ENCODE measurements at places on chromosomes 3 and 15.
A peak's percentile ranks its signal among the peaks of the same experiment; 100 is the strongest.

DNA sequence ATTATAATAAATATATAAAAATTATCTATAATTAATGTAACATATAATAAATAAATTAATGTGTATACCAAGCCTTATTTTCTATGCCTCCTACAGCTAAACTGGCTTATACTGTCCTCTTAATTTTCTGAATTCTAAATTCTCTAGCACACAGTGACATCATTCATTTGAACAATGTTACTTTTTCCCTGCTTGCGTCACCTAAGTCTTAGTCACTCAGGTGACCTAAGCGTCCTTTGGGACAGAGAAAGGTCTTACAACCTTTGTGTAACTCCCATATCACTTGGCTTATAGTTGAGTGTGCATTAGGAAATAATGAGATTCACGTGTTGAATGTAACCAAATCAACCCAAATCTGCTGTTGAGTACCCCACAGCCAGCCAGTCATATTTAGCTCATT lies 48.5 kb upstream of the KCNMB2 start:
- DNase-seq: no peak

DNA sequence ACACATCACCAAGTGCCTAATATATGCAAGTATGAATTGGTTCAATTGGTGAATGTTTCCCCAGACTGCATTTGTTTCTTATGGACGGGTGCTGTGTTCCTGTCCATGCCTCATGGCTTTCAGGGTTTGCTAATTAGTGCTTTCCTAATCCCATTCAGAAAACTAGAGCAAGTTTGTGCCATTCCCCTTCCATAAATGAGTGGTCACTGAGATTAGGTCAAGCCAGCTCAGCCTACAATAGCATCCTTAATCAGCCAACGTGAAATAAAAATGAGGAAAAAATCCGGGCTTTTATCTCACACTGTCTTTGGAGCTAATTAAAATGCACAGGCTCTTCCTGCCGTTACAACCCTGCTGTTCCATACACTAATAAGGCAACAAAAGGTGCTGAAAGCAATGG lies 788.8 kb downstream of the ROBO1 start:
- DNase-seq: no peak

GRCh38 chr15:75335313-75335704 lies 554 bp upstream of the COMMD4 start:
- DNase-seq: no peak

DNA sequence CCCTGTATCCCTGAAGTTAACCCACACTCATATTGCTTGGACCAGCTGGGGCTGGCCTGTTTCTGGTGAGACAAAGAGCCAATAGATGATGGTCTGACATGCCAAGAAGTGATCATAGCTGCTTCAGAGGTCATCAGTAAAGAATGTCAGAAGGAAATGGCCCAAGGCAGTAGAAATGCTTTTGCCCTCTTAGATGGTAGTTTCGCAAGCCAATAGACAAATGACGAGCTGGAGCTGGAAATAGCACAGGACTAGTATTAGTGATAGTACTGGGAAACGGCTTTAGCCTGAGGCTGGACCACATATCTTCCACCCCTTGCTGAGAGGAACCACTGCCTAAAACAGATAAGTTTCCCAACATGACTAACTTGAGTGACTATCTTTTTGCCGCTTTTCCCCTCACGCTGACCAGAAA lies 176.1 kb upstream of the THBS1 start:
- DNase-seq: no peak

- DNase-seq: no peak
These were observed 18.7 kb upstream of the TMEM41A start for GRCh38 chr3:185517387-185518130.

DNA sequence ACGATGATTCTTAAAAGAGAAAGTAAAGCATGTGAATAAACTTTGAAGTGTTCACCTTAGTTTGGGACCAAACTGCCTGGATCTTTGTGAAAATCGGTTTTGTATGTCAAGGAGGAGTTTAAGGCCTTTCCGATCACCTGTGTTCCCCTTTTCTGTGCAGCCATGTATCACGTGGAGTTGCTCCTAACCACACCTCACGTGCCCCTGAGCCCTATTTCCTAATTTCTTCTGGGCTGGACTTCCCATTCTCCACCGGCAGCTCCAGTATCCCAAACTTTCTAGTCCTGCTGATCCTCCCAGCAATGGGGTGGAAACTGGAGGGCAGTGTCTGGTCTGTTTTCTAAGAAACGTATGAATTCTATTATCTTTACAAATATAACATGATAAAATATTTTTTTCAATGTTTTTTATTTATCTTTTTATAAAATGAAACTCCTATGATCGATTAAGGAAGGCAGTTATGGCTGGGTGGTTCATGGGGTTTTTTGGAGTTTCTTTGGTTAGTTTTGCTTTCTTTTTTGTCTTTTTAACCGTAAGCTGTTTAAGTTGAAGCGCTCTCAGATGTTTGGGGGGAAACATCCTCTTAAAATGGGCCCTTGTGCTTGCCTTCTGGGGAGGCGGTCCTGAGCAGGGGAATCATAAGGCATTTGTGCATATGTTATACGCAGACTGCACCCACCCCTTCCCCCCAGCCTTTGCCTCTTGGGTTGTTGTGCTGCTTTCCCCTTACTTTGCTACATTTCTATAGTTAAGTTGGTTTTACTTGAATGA lies 43.6 kb upstream of the WWTR1 start:
- DNase-seq: peak; percentile 71

DNA sequence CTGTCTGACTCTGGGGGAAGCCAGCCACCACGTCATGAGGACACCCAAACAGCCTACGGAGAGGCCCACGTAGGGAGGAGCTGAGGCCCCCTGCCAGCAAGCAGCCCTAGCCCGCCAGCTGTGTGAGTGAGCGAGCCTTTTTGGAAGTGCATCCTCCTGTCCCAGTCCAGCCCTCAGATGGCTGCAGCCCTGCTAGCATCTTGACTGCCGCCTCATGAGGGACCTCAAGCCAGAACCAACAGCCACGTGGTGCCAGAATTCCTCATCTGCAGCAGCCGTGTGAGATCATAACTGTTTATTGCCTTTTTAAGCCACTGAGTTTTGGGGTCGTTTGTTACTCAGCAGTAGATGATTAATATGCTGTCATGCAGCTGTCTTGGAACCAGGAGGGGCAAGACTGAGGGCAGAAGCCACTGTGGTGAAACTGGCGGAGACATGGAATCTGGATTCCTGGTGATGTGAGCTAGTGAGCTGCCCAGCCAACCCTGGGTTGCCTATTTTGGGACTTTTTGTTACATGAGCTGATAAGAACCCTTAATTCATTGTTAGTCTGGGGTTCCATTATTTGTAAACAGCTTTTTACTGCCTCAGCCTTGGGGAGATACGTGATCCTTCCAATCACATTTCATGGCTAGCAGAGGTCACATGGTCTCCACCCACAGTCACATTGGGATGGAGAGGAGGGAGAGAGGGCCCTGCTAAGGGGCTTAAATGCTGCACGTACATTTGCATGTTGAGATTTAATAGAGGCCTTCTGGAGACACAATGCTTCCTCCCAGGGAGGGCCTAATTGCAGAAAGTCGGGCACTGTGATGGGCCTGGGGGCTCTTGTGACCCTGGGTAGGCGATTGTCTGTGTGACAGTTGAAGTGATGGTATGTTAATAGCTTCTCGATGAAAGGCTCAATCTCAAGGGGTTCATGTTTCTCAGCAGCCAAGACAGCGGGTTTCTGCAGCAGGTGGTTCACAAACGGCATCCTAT lies 73.8 kb downstream of the RPLP1 start:
- DNase-seq: no peak

DNA sequence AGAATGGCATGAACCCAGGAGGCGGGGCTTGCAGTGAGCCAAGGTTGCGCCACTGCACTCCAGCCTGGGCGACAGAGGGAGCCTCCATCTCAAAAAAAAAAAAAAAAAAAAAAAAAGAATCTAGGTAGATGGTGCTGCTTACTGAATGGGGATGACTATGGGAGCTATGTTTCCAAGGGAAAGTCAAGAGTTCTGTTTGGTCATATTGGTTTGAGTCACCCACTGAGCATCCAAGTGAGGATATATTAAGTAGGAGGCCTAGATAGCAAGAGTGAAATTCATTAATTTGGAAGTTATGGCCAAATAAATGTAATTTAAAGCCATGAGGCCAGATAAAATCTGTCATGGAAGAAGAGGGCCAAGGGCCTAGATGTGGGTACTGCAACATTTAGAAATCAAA lies 9.0 kb upstream of the UACA start:
- no peak for DNase-seq

- DNase-seq: no peak
These were observed 40.8 kb downstream of the SMAD3 start for GRCh38 chr15:67105991-67106763.

- DNase-seq: no peak
These were observed 596.6 kb downstream of the GBE1 start for GRCh38 chr3:81164806-81165205.

DNA sequence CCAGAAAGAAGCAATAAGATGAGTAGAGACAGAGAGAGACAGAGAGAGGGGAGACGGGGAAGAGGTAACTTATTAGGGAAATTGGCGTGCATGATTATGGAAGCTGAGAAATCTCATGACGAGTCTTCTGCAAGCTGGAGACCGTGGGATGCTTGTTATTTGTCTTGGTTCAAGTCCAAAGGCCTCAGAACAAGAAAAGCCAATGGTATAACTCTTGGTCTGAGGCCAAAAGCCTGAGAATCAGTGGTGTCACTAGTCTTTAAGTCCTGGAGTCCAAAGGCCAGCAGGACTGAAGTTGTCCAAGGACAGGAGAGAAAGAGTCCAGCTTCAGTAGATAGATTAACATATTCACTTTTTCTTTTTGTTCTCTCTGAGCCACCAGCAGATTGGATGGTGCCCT lies 613.6 kb downstream of the CADM2 start:
- no peak for DNase-seq

DNA sequence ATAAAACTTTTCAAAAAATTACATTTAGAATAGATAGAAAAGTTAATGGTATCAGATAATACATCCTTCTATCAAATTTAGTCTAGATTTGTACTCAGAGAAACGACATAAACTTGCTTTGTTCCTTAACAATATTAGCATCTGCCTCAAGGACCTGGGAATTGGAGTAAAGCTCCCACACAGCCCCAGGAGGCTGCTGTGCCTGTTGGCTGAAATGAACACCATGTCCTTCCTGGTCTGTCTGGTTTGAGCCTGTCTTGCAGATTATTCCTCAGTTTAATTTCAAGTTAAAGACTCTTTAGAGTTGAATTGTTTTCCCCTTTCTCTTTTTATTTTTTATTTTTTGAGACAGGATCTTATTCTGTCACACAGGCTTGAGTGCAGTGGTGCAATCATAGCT lies 19.4 kb downstream of the GNB5 start:
- DNase-seq: no peak

- no peak for DNase-seq
These were observed 2.6 kb upstream of the UBE2Q2 start for GRCh38 chr15:75840659-75841058.

DNA sequence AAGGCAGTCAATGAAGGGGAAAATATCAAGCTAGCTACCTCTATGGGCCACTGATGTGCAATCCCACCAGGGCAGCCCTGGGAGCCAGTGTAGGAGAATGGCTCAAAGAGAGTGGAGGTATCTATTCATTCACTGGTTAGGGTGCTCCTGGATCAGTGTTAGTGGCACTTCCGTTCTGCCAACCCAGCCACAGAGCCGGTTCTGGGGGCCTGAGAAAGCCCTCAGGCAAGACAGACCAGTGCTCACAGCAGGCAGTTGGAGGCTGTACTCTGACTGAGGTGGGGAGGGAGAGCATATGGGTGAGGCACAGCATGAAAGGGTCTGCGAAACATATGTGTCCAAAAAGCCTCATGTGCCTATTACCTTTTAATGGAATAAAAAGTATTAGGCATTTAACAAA lies 109.3 kb downstream of the KCNMB2 start:
- DNase-seq: no peak

GRCh38 chr3:43288366-43288765 lies 2.0 kb downstream of the SNRK start:
- DNase-seq: no peak

GRCh38 chr3:71425491-71426071 lies 157.9 kb downstream of the FOXP1 start:
- no peak for DNase-seq

- DNase-seq: no peak
These were observed 18.9 kb downstream of the IL1RAP start for GRCh38 chr3:190532731-190533203.

Data from stimulated activated effector memory CD8-positive, alpha-beta T cell treated with anti-CD3 and anti-CD28 coated beads, Interleukin-12 subunit alpha, Interleukin-12 subunit beta, amount 100 ng/mL, for 72 hours (primary cell).